H9 (cell line): ENCODE measurements at places on chromosomes 3 and 15. TPM values are rescaled to one million over a fixed set of nuclear protein-coding genes. Genes with fewer than 3 reads are reported as not detected.
A peak's percentile ranks its signal among the peaks of the same experiment; 100 is the strongest.

GRCh38 chr15:66400351-66400774 lies 13.7 kb downstream of the MAP2K1 start:
- no peak for DNase-seq

DNA sequence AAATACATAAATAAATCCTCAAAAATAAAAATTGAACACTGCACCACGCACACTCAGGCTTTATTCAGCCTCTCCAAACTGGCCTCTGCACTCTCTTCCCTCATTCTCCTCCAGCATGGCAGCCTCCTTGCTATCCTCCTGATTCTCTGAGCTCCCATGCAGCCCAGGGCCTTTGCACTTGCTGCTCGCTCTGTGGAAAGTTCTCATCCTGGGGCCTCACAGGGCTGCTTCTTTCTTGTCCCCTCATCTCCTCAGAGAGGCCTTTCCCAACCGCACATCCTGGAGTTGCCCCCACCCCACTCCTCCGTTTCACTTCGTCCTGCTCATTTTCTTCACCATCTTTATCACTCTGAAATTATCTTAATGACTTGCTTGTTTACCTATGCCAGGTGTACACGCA lies 123.0 kb downstream of the SHQ1 start:
- no peak for DNase-seq

Gene UBE2E1
- total RNA-seq = 130 and 142 TPM in 2 replicates

DNA sequence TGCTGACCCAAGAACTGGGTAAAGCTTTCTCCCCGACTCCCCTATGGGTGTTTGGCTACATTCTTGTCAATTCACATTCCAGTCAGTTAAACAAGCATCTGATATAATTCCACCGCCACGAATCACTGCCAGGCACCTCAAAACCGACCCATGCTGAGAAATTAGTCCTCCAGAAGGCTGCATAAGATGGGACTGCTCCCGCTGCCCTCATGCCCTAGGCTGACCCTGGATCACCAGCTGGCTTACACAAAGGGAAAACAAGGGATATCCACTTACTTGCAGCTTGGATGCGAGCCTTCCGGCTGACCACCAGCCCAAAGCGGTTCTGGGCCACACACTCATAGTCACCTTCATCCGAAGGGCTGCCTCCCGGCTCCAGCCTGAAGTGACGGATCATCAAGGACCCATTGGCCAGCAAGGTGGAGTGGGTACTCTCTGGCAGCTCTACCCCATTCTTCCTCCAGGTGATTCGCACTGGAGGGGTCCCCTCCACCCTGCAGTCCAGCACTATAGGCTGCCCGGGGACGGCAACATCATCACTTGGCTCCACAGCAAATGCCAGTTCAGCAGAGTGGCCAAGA lies 2.9 kb downstream of the IGDCC3 start:
- DNase-seq = peak; percentile 24

Gene P3H2
- total RNA-seq = 41.1 and 41.5 TPM in 2 replicates

Gene TJP1
- 136 and 140 TPM in 2 replicates for total RNA-seq

GRCh38 chr15:26561130-26561529 lies 211.7 kb downstream of the GABRB3 start:
- DNase-seq = no peak

Gene PLD1
- total RNA-seq = 1.5 and 1.8 TPM in 2 replicates

- DNase-seq = no peak
Measured at GRCh38 chr15:88529021-88529630, 17.4 kb downstream of the DET1 start.

- no peak for DNase-seq
Measured at GRCh38 chr3:56484122-56484521, 15.9 kb upstream of the ERC2 start.

- peak; percentile 56 for DNase-seq
Measured at GRCh38 chr15:73052653-73053397, 562 bp downstream of the NEO1 start.

GRCh38 chr3:169822983-169823382 lies 10.3 kb upstream of the LRRC34 start:
- DNase-seq = no peak

GRCh38 chr3:10629671-10630040 lies 124.3 kb upstream of the ATP2B2 start:
- DNase-seq = no peak

- no peak for DNase-seq
Measured at GRCh38 chr15:40100947-40101905, 7.5 kb downstream of the BMF start.

- peak; percentile 72 for DNase-seq
Measured at GRCh38 chr3:124360563-124360962, 368.6 kb upstream of the ROPN1 start.

Gene SAXO2
- 2.6 and 3.1 TPM in 2 replicates for total RNA-seq

Gene PLA2G4B
- total RNA-seq = 3.7 and 6.3 TPM in 2 replicates

Gene ITGB5
- 146 and 148 TPM in 2 replicates for total RNA-seq

- DNase-seq = no peak
Measured at GRCh38 chr15:60695713-60696522, 217.0 kb upstream of the ICE2 start.
